Cortex of kidney (tissue), 1 donor: ENCODE measurements at places on chromosomes 6 and 20.

- DNase-seq = no peak
Observed at GRCh38 chr6:79436241-79436640, 101.0 kb downstream of the LCA5 start.

- no peak for DNase-seq
Observed at GRCh38 chr6:168374051-168374502, 54.5 kb upstream of the DACT2 start.

DNA sequence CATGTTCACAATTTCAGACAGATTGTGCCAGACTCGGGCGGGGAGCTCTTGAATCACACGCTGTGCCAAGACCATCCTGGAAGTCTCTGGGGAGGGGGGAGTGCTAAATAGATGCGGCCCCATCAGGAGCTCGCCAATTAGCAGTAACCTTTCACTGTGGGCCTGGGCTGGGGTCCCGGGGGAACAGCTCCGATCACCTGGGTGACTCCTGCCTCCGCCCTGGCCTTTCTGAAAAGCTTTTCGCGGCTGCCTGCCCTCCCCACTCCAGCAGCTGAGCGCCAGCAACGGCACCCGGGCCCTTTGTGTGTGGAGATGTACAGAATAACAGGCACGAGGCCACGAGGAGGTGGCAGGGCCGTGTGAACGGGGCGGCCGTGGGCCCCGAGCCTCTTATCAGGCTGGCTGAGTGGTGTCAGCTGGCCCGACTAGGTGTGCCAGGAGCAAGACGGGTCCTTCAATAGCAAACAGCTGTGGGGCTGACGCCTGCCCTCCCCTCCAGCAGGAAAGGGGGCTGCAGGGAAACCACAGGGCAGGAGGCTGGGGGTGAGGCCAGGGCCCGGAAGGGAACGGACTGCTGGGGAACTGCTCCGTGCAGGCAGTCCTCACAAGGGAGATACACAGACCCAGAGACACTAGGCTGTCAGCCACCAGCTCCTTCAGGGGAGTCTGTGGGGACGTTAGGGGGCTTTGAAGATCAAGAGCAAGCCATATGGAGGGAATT, 56.8 kb downstream of the NOL4L start:
- no peak for DNase-seq

DNA sequence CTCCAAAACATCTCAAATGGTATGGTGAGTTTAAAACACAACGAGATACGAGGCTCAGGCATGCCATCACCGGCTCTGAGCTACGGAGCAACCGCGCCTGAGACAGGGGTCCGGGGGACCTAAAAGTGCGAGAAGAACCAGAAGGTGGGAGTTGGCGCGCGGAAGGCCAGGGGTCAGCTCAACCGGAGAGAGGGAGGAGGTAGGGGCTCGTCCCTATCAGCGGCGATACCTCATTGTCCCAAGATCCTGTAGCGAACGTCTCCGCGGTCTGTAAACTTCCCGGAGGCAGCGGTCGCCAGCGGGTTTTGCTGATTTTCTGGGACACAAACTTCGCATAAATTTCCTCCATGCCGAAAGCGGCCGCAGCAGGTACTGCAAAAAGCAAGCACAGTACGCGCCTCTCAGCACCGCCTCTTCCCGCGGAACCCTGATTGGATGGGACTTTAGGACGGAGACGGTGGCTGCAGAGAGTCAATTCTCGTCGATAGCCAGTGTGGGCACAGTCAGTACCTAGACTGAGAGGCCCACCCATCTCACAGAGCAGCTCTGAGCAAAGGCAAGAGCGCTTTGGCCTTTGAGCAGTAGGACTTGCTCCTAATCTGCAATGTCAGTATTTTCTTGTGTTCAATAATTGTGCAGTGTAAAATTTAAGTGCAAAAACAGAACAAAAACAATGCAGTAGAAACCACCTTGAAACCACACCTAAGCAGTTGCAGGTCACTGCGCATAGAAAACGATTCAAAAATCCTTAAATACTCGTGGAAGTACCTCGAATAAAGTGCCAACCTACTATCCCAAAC, at the start of gene NUP43:
Gene NUP43 (minus strand): TSS at position 383 of the 800 bp plus-strand sequence. CDS start 34 bp downstream, at position 349.
- DNase-seq = no peak

DNA sequence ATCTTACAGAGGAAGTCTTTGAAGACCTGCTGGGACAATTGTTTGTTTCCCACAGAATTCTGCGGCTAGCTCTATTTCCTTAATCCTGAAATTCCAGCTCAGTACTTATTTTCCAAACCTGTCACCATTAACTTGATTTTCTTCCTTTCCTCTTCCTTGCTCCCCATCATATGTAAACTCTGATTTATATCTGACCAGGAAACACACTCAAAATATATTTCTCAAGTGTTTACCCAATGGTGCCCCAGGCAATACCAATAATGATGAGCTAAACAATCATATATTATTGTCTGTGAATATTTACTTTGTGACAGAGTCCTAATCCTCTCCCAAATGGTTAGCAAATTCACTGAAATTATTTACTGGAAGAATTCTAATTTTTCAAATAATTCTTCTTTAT, 597.3 kb downstream of the PKHD1 start:
- no peak for DNase-seq

GRCh38 chr6:147660334-147661311, 152.1 kb downstream of the SAMD5 start:
- DNase-seq = no peak

GRCh38 chr6:95923518-95923917, 92.3 kb upstream of the FUT9 start:
- no peak for DNase-seq

DNA sequence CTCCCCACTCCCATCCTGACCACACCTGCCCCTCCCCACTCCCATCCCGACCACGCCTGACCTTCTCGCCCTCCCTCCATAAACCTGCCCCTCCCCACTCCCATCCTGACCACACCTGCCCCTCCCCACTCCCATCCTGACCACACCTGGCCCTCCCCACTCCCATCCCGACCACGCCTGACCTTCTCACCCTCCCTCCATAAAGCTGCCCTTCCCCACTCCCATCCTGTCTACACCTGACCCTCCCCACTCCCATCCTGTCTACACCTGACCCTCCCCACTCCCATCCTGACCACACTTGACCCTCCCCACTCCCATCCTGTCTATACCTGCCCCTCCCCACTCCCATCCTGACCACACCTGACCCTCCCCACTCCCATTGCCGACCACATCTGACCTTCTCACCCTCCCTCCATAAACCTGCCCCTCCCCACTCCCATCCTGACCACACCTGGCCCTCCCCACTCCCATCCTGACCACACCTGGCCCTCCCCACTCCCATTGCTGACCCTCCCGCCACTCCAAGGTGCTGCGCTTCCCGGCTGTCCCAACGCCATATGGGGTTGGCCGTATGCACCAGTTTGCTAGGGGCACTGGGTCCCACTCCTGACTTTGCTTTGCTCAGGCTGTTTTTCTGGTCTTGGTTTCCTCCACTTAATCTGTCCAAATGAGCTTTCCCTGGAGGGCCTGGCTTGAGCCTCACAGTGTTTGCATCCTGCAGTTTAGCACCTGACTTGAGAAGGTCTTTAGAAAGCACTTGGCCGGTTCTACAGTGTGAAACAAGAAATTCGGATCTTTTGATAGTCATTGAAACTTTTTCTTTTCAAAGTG, 2.9 kb downstream of the KIF25 start:
- DNase-seq = no peak

- DNase-seq = no peak
Observed at GRCh38 chr20:37979021-37979985, 54.0 kb downstream of the TTI1 start.

DNA sequence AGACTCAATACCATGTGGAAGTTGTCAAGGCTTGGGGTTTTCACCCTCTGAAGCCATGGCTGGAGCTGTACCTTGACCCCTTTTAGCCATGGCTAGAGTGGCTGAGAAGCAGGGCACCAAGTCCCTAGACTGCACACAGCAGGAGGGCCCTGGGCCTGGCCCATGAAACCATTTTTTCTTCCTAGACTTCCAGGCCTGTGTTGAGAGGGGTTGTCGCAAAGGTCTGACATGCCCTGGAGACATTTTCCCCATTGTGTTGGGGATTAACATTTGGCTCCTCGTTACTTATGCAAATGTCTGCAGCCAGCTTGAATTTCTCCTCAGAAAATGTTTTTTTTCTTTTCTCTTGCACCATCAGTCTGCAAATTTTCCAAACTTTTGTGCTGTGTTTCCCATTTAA, 196.4 kb downstream of the SLC16A10 start:
- no peak for DNase-seq

GRCh38 chr6:146914489-146915483, 289.4 kb upstream of the STXBP5 start:
- no peak for DNase-seq

GRCh38 chr6:134407791-134408190, 89.9 kb upstream of the SGK1 start:
- DNase-seq = no peak

- no peak for DNase-seq
Observed at GRCh38 chr20:13251904-13252297, 30.8 kb downstream of the ISM1 start.

DNA sequence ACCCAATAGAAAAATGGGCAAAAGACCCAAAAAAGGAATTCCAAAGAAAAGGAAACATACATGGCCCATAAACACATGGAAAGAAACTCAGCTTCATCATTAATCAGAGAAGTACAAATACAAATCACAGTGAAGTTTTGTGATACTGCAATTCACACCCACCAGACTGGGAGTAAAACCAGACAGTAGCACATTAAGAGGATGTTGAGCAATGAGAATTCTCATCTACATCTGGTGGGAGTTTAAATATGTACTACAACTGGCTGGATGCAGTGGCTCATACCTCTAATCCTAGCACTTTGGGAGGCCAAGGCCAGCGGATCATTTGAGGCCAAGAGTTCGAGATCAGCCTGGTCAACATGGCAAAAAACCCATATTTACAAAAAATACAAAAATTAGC, 125.7 kb upstream of the PHACTR1 start:
- DNase-seq = no peak

- no peak for DNase-seq
Observed at GRCh38 chr20:5315807-5316187, 957 bp downstream of the PROKR2 start.

GRCh38 chr20:24948939-24949679, at the start of gene CST7:
Gene CST7, plus strand, starts transcription at chr20:24949269. Its CDS starts 237 bp downstream, at chr20:24949506.
- DNase-seq = no peak

- DNase-seq = no peak
Observed at GRCh38 chr6:52293067-52293466, 8.5 kb upstream of the MCM3 start.

DNA sequence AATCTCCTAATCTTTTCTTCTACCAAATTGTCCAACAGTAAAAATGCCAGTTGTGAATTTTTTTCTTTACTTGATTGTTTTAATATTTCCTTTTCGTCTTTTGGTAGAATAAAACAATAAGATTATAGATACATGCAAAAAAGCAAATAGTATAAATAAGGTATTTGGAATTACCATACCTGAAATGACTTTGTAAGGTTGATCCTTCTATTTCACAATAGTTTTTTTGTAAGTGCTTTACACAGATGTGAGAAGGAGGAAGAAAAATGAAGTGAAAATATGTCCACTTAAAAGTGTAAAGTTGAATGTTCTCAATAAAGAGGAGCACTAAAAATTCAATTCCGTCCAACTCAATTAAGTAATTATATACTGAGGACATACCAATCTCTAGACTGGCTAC, 457.6 kb downstream of the UTRN start:
- DNase-seq = no peak

DNA sequence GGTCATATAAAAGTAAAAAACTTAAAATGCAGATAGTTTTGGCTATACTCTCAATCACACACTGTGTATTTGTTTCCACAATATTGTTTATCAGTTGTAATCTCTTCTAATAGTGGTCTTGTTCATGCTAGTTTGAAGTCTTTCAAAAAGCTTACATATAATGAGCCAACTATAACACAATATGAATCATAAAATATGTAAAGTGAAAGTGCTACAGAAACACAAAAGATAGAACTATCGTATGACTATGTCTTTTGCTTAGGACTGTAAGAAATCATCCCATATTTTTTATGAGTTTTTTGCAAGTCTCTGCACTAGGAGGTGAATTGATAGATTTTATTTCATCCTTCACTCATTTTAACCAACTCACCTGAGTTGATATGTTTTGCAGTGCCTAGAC, 136.0 kb downstream of the MMUT start:
- no peak for DNase-seq

- no peak for DNase-seq
Observed at GRCh38 chr6:4344317-4344899, 209.0 kb upstream of the ECI2 start.

- no peak for DNase-seq
Observed at GRCh38 chr6:99521633-99522151, 6.5 kb upstream of the USP45 start.

- no peak for DNase-seq
Observed at GRCh38 chr20:3193806-3194616, 10.5 kb downstream of the DDRGK1 start.

DNA sequence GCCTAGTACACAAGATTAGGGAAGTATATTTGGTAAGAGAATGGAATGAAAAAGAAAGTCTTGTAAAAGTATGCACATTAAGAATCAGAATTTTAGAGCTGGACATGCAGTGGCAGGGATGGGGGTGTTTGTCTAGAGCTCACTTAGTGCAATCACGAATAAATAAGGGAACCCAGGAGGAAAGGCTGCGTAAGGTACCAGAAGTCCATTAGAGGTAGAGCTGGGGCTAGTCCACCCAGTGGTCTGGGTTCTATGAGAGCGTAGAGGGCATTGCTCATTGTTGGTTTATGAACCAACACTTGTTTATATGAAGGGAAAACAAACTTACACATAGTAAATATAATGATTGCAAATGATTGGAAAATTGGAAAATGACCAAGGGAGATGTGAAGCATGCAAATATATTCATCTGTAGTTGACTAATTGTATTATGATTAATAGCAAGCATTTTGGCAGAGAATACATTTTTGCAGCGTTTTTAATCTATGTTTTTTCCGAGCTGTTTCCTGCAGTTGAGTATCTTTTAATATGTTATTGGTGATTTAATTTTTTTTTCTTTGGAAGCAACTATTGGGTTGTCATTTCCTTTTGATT, 3.2 kb downstream of the CDC40 start:
- no peak for DNase-seq

- no peak for DNase-seq
Observed at GRCh38 chr6:34806738-34807453, 15.0 kb downstream of the BLTP3A start.

DNA sequence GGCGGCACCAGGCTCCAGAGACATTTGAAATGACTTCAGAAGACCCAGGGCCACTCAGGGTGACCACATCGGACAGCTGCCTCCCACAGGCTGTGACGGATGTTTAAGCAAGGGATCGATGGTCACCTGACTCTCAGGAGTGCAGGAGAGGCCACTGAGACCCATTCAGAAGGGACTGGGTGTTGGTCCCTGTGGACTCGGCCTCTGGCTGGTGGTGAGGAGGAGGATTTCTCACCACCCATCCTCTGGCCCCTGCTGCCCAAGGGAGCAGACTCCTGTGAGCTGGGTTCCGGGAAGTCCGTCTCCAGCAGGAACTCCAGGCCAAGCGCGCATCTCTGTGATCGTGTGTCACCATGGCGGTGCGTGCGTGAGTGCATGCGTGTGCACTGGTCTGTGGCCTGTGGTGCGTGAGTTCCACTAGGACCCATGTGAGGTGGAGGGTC, 25.5 kb downstream of the NPEPL1 start:
- DNase-seq = no peak

GRCh38 chr6:71698702-71699101, 187.6 kb upstream of the RIMS1 start:
- no peak for DNase-seq
